ENCODE measurements at places on chromosomes 1 and 21.

DNA sequence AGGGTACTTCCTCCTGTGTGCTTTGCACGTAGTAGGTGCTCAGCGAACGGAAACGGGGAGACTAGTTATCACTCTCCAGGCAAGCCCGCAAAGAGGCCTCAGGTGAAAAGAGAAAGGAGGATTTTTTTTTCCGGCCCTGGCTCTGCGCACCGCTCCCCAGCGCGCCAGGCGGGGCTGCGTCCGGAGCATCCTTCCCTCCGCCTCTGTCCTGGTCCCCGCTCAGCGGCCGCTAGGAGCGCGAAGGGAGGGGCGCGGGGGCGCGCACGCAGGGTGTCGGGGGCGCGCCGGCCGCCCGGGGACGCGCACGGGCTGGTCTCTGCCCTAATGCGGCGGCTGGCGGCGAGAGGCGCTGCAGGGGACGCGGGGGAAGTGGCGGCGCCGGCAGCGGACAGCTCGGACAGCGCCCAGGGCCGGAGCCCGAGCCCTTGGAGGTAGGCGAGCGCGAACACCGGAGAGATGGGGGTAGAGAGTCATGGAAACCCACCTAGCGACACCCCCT, 42.3 kb upstream of the NFASC start:
- DNase-seq: peak; percentile 53

- no peak for DNase-seq
These were observed 36.3 kb downstream of the COQ8A start for GRCh38 chr1:226976276-226976977.

DNA sequence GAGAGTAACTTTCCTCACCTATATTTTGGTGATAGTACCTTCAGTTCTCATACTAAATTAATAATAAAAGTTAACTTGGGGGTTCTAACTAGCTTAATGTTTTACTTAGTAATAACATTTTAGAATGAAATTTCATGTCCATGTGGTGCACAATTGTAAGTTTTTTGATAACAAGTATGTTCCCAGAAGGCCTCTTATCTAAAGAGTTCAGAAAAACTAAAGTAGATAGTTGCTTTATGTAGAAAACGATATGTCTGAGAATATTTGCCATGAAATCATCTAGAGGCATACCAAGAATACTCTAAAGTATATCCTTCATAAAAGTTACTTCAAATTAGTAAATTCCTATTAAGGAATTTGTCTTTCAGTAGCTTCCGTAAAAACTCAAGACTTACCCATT, 10.2 kb upstream of the ADCY10 start:
- DNase-seq: no peak

DNA sequence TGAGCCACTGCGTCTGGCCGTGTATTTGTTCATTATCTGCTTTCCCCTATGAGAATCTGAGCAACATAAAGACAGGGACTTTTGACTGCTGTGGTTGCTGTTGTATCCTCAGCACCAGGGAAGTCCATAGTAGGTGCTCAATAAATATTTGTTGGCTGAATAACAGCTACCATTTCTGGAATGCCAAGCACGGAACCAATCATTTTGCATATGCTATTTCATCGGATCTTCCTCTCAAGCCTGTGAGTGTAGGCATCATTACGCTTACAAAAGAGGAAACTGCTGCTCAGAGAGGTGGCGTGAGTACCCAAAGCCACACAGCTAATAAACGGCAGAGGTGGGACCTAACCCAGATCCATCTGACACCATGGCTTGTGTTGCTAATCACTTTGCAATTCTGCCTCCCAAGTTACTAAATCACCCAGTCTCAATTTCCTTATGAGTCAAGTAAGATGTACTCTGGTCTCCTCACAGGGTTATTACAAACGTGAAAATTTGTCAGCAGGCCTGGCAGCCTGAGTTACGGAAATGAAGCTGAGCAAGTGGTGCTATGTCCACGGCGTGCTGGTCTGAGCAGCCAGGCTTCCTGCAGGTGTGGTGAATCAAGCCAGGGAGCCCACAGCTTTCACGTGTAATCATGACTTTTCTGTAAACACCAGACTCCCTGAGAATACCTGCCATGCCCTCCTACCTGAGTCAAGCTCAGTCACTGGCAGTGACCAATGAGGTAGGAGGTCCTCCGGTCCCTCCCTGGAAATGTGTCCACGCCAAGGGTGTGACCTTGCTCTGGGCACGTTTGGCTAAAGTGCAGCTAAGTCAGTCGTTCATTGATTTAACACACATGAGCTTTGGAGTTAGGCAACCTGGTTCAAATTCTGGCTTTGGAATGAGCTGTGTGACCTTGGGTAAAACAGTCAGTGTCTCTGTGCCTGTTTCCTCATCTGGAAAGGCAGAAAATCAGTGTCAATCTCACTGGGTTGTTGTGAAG, 4.8 kb upstream of the RHCE start:
- DNase-seq: peak; percentile 5

- DNase-seq: no peak
These were observed 18.7 kb downstream of the TMEM50A start for GRCh38 chr1:25356848-25357247.

DNA sequence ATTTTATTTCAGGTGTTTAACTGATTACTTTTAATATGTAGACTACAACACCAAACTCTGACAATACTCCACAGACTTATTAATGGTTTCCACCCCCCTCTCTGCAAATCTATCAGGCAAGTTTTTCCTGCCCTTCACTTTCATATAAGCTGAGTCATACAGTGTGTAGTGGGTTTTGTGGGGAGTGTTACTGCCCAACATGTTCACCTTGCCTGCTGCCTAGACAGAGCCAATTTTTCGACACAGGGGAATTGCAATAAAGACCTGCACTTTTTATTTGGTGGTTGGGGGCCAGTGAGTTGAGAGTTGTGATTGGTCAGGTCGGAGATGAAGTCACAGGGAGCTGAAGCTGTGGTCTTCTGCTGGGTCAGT, 119.7 kb downstream of the PPIAL4G start:
- peak; percentile 67 for DNase-seq

DNA sequence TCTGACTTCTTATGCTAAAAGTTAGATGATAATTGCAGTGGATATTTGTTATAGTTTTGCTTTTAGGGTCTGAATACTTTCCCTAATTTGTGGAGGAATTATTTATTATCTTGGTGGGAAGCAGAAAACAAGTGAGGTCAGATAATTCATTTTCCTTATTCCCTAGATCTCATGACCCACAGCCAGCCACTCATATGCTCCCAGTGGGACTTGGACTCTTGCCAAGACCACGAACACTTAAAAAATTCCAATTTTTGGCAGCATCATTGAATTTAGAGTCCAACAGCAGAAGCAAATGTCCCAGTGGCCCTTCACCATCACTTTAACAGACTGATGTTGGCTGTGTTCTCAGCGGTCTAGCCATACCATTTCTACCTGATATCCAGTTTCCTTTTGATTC, 204.2 kb downstream of the HMCN1 start:
- DNase-seq: no peak

- no peak for DNase-seq
These were observed 21.1 kb downstream of the C1orf115 start for GRCh38 chr1:220711056-220711809.

DNA sequence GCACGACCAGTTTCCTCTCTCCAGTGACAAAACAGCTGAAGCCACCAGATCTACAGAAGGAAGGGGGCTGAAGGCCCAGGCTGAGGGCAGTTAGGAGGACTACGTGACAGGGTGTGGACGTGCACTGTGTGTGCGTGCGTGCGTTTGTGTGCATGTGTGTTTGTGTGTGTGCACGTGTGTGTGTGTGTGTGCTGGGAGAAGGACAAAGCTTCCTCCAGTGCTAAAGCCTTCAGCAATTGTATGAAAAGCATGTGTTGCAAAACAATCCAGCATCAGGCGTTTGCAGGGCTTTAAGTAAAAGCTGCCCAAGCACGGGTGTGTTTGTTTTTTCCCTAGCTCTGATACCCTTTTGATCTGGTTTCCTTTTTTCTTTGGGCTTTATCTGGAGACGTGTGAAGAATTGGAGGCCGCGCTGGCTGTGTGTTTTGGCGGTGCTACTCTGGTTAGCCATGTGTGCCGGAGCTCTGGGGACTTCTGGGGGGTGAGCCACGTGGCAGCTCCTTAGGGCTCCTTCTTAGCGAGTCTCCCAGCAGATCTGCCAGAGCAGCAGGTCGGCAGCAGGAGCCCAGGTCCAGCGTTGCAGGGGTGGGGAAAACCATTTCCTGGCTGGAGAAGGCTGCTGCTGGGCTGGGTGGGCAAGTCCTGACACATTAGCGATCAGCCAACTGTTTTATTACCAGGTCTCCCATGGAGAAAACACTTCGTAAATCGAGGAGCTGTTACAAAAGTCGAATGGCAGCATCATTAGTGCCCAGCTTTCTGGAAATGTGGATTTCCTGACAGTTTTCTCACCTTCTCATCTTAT, 73.4 kb downstream of the UCK2 start:
- no peak for DNase-seq

DNA sequence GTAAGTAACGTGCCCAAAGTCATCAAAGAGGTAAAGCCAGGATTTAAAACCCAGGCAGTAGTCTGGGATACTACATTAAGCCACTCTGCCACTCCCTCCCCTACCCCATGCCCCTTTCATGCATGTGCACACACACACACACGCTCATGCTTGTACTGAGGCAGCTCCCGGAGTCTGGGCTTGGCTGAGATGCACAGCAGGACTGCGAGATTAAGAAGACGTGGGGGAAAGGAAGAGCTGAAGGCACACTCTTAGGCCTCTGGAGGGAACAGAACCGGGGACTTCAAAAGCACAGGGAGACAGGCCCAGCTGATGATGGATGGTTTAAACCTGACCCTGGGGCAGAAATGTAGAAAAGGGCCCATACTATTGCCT, 98.3 kb downstream of the GLIS1 start:
- DNase-seq: no peak

DNA sequence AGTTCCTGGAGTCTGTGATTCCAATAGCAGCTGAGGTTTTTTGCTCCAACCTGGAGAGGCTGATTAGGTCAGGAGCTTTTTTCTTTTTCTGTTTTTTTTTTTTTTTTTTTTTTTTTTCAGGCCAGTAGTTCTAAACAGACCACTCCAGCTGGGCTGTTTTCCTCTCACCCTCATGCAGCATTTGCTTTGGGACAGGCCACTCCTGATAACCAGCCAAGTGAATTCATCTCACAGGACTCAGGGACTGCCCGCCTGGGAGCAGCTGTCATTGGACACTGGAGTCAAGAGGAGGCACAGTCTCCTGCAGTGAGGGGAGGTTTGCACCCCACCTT, 22.9 kb downstream of the PLXNA2 start:
- DNase-seq: no peak

DNA sequence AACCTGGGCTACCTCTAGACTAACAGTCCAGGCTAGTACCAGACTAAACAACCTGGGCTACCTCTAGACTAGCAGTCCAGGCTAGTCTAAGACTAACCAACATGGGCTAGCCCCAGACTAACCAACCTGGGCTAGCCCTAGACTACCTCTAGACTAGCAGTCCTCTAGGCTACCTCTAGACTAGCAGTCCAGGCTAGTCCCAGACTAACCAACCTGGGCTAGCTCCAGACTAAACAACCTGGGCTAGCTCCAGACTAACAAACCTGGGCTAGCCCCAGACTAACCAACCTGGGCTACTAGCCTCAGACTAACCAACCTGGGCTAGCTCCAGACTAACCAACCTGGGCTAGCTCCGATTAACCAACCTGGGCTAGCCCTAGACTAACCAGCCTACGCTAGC, 2.0 kb downstream of the TFF2 start:
- DNase-seq: no peak
